Activated T-cell treated with anti-CD3 and anti-CD28 coated beads, Interleukin-2, amount 50 U/mL, for 48 hours (primary cell): ENCODE measurements at places on chromosomes 11 and 22.

- DNase-seq, result no peak
Measured at GRCh38 chr22:37501610-37502341, 15.6 kb upstream of the MFNG start.

DNA sequence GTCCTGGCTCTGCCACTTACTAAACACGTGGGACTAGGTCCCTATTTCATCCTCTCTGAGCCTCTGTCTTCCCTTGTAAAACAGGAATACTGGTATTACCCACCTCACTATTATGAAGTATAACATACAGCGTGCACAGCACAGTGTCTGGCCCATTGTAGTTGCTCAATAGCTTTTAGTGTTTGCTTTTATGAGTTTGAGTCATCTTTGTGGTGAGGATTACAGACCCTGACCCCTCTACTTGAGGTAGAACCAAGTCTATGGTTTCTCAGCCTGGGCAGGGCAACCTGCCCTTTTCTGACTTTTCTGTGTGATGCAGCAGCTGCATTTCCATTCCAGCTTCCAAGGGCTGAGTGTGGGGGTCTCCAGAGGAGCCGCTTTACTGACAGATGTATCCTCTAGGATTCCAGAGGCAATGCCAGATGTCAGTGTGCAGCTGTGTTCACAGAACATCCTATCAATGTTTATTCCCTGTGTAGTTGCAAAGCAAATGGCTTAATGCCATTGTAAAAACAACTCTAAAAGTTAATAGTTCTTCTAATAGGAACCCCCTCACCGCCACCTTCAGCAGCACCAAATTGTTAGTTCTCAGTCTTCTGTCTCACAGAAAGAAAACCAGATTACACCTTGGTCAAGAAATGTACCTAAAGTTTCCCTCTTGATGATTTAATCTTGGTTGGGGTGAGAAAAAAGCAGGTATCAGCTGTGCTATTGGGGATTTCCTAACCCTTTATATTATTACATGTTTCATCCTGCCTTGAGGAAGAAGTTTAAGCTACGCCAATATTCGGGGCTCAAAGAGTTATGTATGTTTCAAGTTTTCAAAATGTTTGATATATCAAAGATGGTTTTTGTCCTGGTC, 16.8 kb downstream of the PRR5L start:
- DNase-seq, result no peak

DNA sequence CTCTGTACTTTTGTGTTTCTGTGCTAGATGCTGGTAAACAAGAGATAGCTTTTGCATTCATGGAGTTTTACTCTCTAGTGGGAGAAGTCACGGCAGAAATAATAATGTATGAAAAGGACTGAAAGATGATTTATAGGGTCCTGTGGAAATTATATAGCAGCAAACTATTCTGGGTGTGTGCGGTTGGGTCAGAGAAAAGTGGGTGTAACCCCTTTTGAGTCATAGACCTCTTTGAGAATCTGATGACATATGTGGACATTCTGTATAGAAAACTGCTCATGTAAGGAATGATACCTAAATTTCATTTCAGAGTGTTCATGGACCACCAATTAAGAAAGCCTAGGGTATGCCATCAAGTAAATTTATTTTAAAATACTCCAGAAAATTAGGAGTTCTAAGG, 54.4 kb downstream of the TMEM135 start:
- DNase-seq, result no peak

DNA sequence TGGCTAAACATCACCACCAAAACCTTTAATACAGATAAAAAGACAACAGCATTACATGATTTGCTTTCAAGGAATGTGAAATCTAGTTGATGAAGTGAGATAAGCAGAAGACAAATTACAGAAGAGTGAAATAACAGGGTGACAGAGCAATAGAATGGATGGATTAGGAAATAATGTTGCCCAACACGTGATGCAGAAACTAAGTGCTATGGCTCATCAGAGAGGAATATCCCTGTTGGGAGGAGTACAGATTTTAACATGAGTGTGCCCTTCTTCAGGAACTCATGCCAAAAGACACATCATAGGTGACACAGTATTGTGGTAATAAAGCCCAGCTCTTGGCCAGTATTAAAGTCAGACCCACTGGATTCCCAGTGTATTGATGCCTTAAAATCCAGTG, 176.6 kb upstream of the RAG2 start:
- no peak for DNase-seq

DNA sequence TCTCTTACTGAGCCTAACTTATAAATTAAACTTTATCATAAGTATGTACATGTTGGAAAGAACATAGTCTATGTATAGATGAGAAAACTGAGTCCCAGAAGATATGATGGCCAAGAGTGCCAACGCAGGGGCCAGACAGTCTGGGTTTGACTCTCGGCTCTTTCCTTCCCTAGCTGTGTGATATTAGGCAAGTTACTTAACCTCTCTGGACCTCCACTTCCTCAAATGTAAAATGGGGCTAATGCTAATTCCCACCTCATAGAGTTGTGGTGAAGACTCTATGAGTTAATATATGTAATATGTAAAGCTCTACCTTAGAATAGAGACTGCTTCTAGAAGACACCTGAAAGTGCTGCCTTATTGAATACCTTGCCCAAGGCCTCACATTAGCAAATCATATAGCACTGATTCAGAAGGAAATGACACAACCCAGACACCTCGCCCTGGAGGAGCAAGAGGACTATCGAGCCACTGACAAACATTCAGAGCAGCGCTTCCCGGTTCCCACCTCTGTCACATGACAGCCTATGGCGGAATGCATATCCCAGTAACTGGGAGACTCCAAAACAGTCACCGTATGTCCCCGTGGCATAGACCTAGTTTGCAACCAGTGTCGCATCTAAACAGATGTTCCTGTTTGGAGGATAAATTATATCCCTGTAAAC, 11.3 kb upstream of the CCDC86 start:
- no peak for DNase-seq

DNA sequence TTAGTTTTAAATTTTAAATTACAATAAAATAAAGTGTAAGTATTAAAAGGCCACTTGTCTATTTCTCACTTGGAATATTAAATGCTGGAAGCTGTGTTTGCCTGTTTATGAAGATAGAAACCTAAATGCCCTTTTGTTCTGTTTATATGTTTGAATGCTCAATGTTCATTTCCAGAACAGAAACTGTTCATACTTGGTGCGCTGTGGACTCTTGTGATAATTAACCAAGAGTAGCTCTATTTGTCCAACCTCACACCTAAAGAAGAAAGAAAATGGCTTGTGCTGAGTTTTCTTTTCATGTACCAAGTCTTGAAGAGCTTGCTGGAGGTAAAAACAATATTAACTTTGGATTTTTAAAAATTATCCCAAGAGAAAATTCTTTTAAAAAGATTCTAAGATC, 5.7 kb downstream of the C11orf54 start:
- no peak for DNase-seq

DNA sequence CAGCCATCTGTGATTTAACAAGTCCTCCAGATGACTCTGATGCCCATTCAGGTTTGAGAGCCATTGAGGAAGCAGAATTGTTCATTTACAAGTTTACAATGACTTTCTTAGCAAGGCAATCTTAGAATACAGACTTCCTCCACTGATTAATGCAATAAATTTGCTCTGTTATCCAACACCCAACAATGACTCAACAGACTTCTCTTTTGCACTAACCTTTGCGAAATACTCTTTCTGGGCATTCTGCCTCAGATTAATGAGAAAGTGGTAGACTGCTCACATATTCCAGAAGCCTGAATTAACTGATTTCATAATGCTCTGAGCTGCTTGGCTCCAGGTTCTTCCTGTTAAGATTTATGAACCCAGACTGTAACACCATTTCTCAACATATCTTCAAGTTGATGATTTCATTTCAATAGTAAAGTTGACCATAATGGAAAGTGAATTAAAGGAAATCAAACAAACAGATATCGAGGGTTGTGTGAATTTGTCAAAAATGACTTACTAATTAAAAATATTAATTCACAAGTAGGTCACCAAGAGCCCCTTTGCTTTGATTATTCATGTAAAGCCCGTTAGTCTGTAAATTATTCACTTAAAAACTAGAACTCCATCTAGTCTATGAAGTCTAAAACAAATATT, 70.5 kb upstream of the BLID start:
- no peak for DNase-seq

GRCh38 chr11:123536690-123537437, 106.8 kb downstream of the GRAMD1B start:
- no peak for DNase-seq

GRCh38 chr11:85749287-85749834, 61.6 kb downstream of the SYTL2 start:
- DNase-seq, result no peak

DNA sequence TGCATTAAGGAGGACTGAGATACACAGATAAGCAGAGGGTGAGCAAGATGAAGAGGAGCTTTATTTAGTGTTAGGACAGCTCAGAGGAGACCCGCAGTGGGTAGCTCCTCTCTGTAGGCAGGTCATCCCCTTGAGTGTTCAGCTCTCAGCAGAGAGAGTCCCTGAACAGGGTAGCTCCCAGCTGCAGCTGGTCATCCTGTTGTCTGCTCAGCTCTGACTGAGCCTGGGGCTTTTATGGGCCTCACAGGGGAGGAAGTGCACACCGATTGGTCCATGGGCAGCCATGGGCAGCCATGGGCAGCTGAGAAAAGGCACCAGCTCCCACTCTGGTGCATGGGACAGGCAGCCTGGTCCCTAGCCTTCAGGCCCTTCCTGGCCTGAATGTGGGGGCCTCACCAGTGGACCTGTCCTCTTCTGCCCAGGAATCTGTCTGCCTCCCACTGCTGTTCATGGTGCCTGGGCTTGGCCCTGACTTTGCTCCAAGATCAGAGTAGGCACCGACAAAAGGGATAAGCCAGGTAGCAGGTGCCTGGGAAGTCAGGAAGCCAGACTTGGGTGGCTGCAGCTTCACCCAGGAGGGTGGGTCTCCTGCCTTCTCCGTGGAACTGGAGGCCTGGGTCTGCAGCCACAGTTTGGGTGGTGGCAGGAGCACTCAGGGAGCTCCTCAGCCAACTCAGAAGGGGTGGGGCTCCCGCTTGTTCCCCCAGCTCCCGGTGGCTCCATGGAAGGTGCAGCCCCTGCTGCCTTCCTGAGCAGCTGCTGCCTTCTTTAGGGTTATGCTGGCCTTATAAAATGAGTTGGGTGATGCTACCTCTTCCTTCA, 54.7 kb downstream of the MYEOV start:
- peak; percentile 10 for DNase-seq

DNA sequence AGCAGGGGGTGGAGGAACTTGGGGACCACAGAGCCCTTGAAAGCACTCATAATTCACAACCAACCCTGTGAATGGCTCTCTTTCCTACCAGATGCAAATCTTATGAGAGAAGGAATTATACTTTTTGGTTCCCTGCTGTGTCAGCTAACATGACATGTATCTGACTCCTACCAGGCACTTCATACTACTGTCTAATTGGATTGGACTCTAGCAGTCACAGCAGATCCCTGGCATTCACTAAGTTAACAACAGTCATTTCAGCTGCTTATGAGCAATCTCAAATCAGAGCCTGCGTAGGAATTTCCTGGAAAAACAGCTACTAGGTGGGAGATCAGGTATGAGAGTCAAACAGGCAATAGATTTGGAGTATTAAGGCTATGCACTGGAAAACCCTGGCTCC, 11.1 kb upstream of the ENDOD1 start:
- DNase-seq, result no peak

GRCh38 chr11:127136438-127136837, 135.9 kb upstream of the KIRREL3 start:
- no peak for DNase-seq

GRCh38 chr11:45771566-45772448, 33.1 kb upstream of the SLC35C1 start:
- peak; percentile 92 for DNase-seq

DNA sequence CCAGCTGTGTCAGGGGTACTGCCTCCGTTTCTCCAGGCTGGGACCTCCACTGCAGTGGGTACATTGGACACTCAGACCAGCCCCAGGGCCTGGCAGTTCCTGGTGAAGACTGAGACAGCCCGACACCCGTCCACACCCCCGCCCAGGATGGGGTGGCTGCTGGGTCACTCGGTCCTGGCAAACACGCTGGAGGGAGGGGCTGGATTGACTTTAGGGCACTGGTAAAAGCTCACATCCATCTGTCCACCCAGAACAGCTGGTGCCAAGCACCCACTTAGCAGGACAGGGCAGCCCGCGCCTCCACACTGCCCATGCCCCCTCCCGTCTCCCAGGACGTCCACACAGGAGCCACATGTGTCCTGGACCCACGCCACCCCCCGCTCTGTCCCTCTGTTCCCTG, 10.7 kb upstream of the TBX1 start:
- no peak for DNase-seq

DNA sequence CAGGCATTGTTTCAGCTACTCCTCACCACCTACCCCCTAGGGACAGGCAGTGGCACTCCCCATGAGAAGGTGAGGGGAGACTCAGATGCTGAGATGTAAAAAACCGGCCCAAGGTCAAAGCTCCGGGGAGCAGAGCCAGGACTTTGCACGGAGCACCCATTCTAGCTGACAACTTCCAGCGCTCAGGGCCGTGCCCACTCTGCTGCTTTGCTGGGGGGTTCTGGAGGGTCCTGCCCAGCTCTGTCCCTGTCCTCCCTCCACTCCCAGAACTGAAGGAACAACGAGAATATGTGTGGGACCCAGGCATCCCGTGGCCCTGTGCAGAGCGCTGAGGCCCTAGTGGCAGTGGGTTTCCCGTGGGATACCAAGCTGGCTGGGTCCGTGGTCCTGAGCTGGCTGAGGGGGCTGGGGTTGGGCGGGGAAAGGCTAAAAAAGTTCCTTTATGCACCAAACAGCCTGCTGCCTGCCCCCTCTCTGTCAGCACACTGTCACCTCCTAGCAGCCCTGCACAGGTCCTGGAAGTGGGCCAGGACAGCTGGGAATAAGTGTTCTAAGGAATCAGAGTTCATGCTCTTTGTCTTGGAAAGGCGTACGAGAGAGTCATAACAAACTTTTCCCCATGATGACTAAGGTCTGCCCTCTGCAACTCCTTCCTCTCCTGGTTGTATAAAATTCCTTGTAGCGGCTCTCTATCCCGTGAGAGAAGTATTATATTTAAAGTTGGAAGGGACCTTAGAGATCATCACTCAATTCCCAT, 1.9 kb downstream of the MS4A10 start:
- no peak for DNase-seq

GRCh38 chr22:20223421-20224255, 44.5 kb downstream of the RTN4R start:
- no peak for DNase-seq

- DNase-seq, result no peak
Measured at GRCh38 chr11:2379466-2380174, 2.5 kb downstream of the CD81 start.
